ENCODE measurements at places on chromosomes 12 and 14. TPM values are rescaled to one million over a fixed set of nuclear protein-coding genes. Genes with fewer than 3 reads are reported as not detected.

Gene OR6C65
- total RNA-seq = not detected

- H3K27me3 ChIP-seq = peaks cover 34% of the 10 kb centered on the region
- H3K4me1 ChIP-seq = no peaks in the 10 kb centered on the region
- DNase-seq = no peak
- H3K36me3 ChIP-seq = no peaks in the 10 kb centered on the region
- H3K4me3 ChIP-seq = no peak overlapping the region
Observed at GRCh38 chr12:15214851-15215601, 6.2 kb downstream of the RERG start.

Gene TAS2R8
- not detected for total RNA-seq

DNA sequence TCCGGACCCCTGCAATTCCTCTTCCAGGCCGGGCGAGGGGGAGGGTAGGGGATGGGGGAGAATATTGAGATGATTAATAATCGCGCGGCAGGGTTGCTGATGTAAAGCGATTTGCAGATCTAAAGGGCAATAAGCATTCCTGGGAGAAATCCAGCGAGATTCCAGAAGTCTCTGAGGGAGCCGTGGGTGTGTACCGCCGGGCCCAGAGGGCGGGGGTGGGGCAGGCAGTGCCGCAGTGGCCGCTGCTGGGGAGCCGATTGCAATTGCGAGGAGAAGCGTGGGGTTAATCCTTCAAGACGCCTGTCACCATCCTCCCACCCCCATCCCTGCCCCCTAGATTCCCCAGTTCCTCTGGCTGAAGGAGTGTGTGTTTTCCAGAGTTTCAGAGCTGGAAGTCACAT is 16.4 kb downstream of the FOS start:
- peak; percentile 74 for DNase-seq
- H3K36me3 ChIP-seq = no peaks in the 10 kb centered on the region
- peak overlapping the region; percentile 57 for H3K27ac ChIP-seq
- H3K4me1 ChIP-seq = peaks cover 22% of the 10 kb centered on the region
- H3K4me3 ChIP-seq = peak overlapping the region; percentile 88
- H3K27me3 ChIP-seq = peaks cover 13% of the 10 kb centered on the region

DNA sequence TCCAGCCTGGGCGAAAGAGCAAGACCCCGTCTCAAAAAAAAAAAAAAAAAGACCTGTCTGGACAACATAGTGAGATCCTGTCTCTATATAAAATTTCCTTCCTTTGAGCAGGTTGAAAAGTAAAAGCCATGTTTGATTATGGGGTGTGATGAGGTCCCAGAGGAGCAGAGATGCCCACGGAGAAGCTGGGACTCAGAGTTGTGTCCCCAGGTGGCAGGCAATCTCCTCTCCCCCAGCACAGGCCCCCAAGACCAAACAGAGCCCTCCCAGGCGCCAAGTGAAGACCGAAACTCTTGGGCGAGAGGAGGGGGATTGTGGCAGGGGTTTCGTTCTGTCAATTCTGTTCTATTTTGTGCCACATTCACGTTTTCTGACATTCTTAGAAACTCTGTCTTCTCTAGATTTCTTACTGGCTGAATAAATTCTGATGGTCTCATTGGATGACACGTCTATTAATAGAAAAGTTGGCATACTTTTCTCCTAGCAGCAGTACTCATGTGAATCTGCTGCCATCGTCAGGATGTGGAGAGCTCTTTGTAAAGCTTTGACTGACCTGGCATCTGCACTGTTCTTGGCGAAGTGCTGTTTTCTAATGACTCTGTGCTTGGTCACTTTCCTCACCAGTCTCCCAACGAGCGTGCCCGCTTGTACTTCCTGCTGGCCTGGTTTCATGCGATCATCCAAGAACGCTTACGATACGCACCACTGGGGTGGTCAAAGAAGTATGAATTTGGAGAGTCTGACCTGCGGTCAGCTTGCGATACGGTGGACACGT is 43.4 kb downstream of the HSP90AA1 start:
- H3K4me1 ChIP-seq = peaks cover 3% of the 10 kb centered on the region
- no peak overlapping the region for H3K4me3 ChIP-seq
- no peak for DNase-seq

DNA sequence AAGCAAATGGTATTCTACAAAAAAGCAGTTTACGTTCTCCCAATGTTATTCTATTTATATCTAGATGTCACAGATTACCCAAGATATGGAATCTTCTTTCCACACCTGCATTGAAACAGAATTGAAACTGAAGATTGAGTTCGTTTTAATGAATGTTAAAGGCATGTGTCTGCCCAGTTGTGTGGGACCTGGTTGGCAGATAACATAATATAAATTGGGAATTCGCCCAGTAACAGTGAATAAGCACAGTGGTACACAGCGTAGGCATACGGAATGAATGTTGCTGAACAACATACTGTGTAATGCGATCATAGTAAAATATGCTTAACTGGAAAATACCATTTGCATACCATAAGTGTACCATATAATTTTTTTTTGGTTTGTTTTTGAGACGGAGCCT is 4.3 kb downstream of the KHNYN start:
- H3K27ac ChIP-seq = no peak overlapping the region
- no peak for DNase-seq
- H3K36me3 ChIP-seq = peaks cover 60% of the 10 kb centered on the region
- no peaks in the 10 kb centered on the region for H3K27me3 ChIP-seq

DNA sequence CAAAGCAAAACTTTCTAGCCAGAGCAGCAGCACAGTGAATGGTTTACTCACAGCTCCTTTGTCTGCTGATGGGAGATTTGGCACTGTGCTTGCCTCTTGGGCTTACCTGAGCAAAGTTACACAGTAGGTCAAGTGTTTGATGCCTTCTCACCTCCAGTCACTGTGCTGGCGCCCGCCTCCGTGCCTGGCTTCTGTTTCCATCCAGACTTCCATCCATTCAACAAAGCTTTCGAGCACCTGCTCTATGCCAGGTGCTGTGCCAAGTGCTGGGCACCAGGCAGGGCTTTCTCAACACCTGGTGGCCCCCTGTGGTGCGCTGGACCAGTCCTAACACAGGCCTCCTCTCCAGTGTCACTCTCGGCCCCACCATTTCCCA is 199.2 kb upstream of the EEA1 start:
- no peak for DNase-seq
- H3K4me3 ChIP-seq = no peak overlapping the region
- H3K27ac ChIP-seq = no peak overlapping the region

- H3K4me1 ChIP-seq = peaks cover 22% of the 10 kb centered on the region
- H3K4me3 ChIP-seq = no peak overlapping the region
- H3K36me3 ChIP-seq = peaks cover 2% of the 10 kb centered on the region
- peaks cover 34% of the 10 kb centered on the region for H3K27me3 ChIP-seq
- peak; percentile 70 for DNase-seq
- no peak overlapping the region for H3K27ac ChIP-seq
Observed at GRCh38 chr14:92759300-92759678, 10.9 kb upstream of the LGMN start.

GRCh38 chr12:11984417-11984816 is 86.3 kb upstream of the BCL2L14 start:
- H3K36me3 ChIP-seq = peaks cover 46% of the 10 kb centered on the region
- peak overlapping the region; percentile 99 for H3K27ac ChIP-seq
- H3K27me3 ChIP-seq = no peaks in the 10 kb centered on the region
- H3K4me1 ChIP-seq = peaks cover 53% of the 10 kb centered on the region
- H3K4me3 ChIP-seq = no peak overlapping the region

GRCh38 chr14:78196323-78196722 is 26.1 kb downstream of the NRXN3 start:
- H3K27ac ChIP-seq = no peak overlapping the region
- no peaks in the 10 kb centered on the region for H3K36me3 ChIP-seq
- no peaks in the 10 kb centered on the region for H3K27me3 ChIP-seq
- DNase-seq = no peak
- H3K4me3 ChIP-seq = no peak overlapping the region
- no peaks in the 10 kb centered on the region for H3K4me1 ChIP-seq
